Mesendoderm (in vitro differentiated cells): ENCODE measurements at places on chromosomes 4 and X.
A peak's percentile ranks its signal among the peaks of the same experiment; 100 is the strongest.

- H3K27me3 ChIP-seq, result no peaks in the 10 kb centered on the region
- H3K4me3 ChIP-seq, result no peak overlapping the region
- no peak overlapping the region for H3K27ac ChIP-seq
- no peak for DNase-seq
- no peaks in the 10 kb centered on the region for H3K36me3 ChIP-seq
Observed at GRCh38 chr4:21377046-21377445, 571.5 kb downstream of the KCNIP4 start.

DNA sequence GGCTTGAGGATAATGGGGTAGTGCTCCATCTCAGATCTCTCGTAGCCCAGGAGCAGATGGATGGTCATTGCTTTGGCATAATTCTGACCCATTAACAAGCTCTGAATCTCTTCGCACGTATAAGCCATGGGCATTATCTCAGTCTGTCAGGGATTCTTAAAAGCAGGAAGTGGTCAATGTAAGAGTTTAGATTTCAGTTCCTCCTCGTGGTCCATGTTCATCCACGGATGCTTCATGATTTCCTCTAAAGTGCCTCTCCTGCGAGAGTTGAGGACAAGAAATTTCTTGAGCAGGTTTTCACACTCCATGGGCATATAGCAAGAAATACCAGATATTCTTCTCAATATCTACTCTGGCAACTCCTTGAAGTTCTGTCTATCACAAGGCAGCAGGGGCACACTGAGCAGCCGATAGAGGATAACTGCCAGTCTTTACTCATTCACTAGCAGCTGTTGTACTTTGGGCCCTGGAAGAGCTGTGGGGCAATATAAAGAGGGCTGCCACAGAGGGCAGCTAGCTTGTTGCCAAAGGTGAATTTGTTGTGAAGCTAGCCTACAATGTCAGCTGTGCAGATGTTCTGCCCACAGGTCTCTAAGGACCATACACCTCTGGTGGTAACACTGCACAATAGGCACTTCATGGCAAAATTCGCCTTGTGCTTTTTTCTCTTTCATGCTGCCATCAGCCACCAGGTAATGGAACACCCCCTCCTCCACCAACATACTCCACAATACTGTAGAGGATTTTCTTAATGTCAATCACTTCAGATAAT lies 52.0 kb upstream of the WDR17 start:
- no peaks in the 10 kb centered on the region for H3K36me3 ChIP-seq
- no peaks in the 10 kb centered on the region for H3K4me1 ChIP-seq
- no peak for DNase-seq
- no peak overlapping the region for H3K27ac ChIP-seq
- no peak overlapping the region for H3K4me3 ChIP-seq

DNA sequence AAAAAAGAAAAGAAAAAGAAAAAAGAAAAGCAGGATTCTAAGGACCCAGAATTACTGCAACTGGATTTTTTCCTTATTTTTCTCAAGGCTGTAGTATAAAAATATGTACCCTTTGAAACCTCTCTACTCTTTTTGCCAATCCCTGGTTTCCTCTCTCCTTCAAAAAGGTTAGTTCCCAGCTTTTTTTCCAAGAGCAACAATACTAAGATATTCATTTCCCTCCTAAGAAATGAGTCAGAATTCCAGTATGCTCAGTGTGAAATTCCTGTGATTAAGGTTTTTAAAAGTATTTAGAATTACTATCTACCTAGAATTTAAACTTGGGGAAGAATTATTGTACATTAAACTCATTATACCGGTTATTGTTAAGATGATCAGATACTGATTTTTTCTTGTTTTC lies 22.0 kb downstream of the SMIM14 start:
- no peaks in the 10 kb centered on the region for H3K36me3 ChIP-seq
- H3K27me3 ChIP-seq, result no peaks in the 10 kb centered on the region
- H3K4me3 ChIP-seq, result no peak overlapping the region

DNA sequence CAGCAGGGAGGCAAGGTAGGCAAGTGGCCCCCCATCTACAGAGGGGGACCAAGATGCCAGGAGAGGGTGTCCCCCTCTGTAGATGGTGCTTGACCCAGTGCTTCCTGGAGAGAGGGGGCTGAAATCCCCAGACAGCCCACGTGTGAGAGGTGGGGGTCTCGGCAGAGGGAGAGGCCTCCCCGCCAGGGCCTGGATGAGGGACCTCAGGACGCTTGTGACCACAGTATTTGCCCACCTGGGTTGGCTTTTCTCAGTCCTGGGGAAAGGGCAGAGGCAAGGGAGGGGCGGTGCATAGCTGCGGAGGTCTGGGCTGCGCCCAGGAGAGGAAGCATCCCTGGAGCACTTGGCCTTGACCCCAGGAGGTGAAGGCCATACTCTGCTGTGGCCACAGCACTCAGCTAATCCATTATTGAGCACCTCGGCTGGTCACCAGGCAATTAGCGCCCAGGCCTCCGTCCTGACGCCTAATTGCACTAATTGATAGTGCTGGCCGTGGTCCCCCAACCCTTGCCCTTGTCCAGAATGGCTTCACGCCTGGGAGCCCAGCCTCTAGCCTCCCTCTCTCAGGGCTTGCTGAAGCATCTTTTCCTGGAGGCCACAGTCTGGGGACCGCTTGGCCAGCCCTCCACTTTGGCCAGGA lies 30.7 kb downstream of the HMX1 start:
- no peaks in the 10 kb centered on the region for H3K4me1 ChIP-seq
- H3K4me3 ChIP-seq, result no peak overlapping the region
- DNase-seq, result no peak
- H3K27me3 ChIP-seq, result no peaks in the 10 kb centered on the region

DNA sequence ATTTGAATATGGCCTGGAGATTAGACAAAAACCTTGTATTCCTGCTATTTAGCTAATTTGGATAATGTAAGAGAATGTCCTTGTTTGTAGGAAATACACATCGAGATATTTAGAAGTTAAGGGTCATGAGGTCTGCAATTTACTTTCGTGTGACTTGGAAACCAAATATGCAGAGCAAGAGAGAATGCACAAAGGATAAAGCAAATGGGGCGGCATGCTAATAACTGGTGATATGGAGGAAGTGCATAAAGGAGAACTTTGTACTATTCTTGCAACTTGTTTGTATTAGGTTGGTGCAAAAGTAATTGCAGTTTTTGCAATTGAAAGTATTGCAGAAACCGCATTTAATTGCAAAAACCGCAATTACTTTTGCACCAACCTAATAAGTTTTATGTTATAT lies 7.2 kb upstream of the CXCR3 start:
- no peaks in the 10 kb centered on the region for H3K4me1 ChIP-seq
- no peaks in the 10 kb centered on the region for H3K27me3 ChIP-seq
- no peak overlapping the region for H3K27ac ChIP-seq
- no peak overlapping the region for H3K4me3 ChIP-seq
- DNase-seq, result no peak

- no peak for DNase-seq
- no peaks in the 10 kb centered on the region for H3K4me1 ChIP-seq
- no peaks in the 10 kb centered on the region for H3K36me3 ChIP-seq
Observed at GRCh38 chrX:99833821-99834220, 576.3 kb downstream of the PCDH19 start.

GRCh38 chr4:12050357-12050756 lies 621.7 kb upstream of the HS3ST1 start:
- no peaks in the 10 kb centered on the region for H3K36me3 ChIP-seq
- no peaks in the 10 kb centered on the region for H3K27me3 ChIP-seq
- H3K27ac ChIP-seq, result no peak overlapping the region
- H3K4me3 ChIP-seq, result no peak overlapping the region
- peak; percentile 22 for DNase-seq

DNA sequence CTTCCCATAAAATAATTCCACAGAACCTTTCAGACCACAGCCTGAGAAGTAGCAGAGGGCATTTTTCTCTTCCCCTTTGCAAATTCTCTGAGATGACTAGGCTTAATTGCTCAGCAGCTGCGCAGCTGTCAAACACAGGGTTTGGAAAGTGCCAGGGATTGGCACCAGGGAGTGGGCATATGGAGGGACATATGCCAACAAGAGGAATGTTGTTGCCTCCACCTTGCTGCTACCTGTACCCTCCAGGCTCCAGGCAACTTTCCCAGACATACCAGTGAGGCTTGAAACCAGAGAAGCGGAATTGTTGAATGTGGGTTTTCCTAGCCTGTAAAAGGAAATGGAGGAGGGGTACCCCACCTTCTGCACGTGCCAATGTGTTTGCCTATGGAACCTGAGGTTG lies 256.2 kb upstream of the GPR101 start:
- H3K4me3 ChIP-seq, result no peak overlapping the region
- no peaks in the 10 kb centered on the region for H3K27me3 ChIP-seq
- H3K27ac ChIP-seq, result no peak overlapping the region
- no peaks in the 10 kb centered on the region for H3K36me3 ChIP-seq
- H3K4me1 ChIP-seq, result no peaks in the 10 kb centered on the region

- H3K4me3 ChIP-seq, result no peak overlapping the region
- no peaks in the 10 kb centered on the region for H3K4me1 ChIP-seq
- no peak for DNase-seq
- H3K36me3 ChIP-seq, result no peaks in the 10 kb centered on the region
- H3K27me3 ChIP-seq, result no peaks in the 10 kb centered on the region
- no peak overlapping the region for H3K27ac ChIP-seq
Observed at GRCh38 chrX:40179283-40179682, 81.5 kb upstream of the BCOR start.
